ENCODE measurements at places on chromosomes 2 and 18. TPM values are rescaled to one million over a fixed set of nuclear protein-coding genes. Genes with fewer than 3 reads are reported as not detected.

SMYD1 gene
- not detected for total RNA-seq

PRKAG3 gene
- total RNA-seq, result not detected

ACADL gene
- not detected for total RNA-seq

NEU2 gene
- total RNA-seq, result not detected

CEP68 gene
- 24.1 TPM for total RNA-seq

POMC gene
- total RNA-seq, result 4.8 TPM

EIF2AK3 gene
- total RNA-seq, result 30.6 TPM

TUBA4B gene
- not detected for total RNA-seq

VWA3B gene
- not detected for total RNA-seq

CETN1 gene
- not detected for total RNA-seq

GRCh38 chr2:229445501-229446211 is 174.6 kb upstream of the PID1 start:
- no peak for DNase-seq

DNA sequence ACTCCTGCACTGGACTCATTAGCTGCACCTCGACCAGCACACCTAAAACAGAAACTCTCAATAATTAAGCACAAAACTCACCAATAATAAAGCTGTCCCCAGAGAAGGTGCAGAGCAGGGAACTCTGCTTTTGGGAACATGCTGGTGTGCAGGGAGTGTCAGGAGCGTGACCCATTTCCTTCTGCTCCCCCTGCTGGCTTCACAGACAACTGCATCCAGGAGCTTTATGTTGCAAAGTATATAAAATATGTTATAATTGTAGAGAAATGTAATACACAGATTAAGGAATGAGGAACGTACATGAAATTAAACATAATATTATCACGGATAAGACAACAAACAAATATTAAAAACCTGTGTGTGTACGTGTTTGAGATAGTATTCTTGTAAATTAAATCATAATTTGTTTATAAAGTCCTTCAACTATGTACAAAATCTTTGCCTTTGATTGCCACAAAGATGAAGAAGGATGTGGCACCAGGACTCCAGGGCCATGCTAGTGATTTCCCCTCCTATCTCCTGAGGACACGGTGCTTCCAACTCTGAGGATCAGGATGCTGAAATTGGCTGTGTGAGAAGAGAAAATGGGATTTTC is 68.6 kb upstream of the MAL start:
- DNase-seq, result peak; percentile 28

GRCh38 chr2:239009589-239009961 is 161.7 kb downstream of the TWIST2 start:
- no peak for DNase-seq

DNA sequence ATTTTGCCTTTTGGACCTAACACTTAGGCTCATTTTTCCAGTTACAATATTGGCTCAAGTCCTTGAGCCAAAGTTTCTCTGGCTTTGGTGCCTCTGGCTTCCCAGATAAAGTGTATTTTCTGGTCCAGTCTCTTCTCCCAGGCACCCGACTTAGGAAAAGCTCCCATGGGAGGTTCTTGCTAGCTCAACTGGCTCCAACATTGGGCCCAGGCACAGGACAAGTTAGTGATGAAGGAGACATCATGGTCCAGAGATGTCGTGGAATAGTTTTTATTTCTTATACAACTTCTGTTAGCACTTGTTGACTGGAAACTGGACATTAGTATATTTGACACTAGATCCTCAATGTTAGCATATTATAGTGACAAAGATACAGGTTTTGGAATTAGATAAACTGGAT is 8.2 kb upstream of the ZEB2 start:
- no peak for DNase-seq

- no peak for DNase-seq
Observed at GRCh38 chr18:23827681-23828080, 138.4 kb downstream of the LAMA3 start.

DNA sequence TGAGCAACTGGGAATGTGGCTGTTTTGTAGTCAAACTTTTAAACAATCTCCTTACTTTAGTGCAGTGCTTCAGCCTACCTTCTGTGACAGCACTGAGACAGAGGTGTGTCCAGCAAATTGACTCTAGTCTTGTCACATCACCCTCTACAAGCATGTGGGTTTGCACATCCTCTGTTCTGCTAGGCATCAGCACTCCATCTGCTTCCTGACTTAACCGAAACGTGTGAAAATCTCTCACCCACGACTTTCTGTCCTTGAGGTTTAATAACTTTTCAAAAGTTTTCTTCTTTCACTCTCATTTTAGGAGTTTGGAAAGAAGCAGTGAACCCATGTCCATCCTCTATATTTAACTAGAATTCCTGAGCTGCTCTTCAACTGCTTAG is 42.6 kb downstream of the TTR start:
- DNase-seq, result no peak

- DNase-seq, result no peak
Observed at GRCh38 chr18:5622905-5623304, 79.1 kb upstream of the EPB41L3 start.

GRCh38 chr2:182368996-182369395 is 57.8 kb downstream of the PDE1A start:
- no peak for DNase-seq

DNA sequence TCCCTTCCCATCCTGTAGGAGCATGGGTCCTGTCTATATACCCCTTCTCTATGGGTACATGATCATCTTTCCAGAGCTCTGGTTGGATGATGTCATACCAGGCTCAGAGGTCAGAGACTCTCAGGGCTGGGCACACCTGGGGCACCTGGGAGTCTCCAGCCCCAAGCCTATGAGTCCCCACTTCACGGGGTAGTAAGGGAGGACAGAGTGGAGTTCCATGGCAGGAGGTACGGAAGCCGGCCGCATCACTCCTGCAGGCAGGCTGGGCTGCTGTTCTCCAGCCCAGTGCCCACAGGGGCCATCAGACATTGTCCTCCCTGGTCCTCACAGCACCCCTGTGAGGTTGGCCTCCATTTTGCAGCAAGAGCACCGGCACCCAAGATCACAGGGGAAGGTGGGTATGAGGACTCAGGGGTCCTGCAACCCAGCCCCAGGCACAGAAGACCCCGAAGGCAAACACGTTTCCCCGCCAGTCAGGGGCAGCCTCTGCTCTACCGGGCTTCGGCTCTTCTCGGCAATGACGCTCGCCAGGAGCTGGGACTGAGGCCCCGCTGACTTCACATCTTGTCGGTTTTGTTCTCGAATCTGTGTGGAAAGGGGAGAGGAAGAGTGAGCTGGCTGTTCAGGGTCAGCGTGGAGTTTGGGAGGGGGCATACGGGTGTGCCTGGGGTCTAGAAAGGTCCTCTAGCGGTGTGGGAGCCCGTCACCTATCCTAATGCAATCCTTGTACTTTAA is 91.5 kb downstream of the ADD2 start:
- DNase-seq, result no peak

DNA sequence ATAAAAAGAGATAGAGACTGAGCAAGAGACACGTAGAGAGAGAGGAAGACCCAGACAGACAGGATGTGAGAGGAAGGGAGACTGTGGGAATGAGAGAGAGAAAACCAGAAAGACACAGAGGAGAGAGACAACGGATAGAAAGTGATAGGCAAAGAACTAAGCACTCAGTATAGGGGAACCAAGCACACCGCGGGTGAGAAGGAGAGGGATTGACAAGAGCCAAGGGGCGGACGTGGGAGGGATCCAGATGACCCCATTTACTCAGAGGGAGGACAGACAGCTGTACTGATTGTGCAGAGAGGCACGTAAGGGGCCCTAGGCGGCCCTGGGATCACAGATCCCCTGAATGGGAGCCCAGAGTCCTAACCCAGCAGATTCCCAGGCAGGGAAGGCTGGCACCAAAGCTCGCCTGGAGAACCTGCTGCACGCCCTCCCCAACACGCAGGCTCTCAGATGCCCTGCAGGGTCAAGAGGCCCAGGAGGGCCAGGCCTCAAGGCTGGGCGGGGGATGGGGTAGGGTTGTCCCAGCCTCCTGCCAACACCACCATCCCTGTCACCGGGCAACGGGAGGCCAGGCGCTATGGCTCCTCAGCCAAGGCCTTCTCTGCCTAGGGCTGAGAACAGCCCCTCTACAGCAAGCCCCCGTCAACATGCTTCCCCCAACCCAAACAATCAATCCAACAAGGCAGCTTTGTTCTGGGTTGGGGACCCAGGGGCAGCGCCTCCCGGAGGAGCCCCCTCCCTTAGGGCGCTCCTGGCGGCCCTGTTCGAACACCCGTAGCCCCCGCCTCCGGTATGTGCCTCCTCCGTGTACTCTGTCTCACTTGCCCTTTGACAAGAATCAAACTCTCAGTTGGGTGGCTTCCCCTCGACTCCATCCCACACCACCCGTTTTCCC is 579 bp downstream of the LOXL3 start:
- DNase-seq, result no peak

DNA sequence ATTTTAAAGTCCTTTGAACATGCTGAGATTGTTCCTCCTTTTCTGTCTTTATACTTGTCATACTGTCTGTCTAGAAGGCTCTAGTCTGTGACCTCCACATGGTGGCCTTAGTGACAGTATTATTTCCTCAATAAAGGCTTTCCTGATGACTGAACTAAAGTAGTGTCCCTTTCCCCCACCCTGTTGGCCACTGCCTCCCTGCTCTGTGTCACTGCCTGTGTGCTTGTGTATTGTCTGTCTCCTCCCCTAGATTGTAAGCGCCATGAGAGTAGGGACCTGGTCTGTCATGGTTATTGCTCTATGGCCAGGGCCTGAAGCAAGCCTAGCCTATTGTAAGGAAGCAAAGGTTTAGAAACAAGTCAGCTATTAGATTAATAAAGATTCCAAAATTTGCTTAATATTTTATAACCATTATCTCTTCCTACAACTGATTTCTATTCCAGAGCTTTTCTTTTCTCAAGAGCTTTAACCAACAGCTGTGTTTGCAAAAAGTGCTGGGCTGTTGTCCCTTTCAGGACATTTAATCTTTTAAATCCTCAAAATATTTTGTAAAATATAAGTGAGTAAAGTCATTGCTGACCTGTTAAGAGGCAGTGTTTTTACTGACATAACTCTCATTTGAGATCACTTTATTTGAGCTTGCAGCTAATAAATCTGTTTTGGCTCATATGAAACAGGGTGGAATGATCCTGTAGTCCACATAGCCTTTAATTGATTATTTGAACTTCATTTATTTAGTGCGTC is 35.5 kb downstream of the DIS3L2 start:
- DNase-seq, result no peak

GRCh38 chr18:47250391-47251046 is 941 bp downstream of the SKOR2 start:
- no peak for DNase-seq

DNA sequence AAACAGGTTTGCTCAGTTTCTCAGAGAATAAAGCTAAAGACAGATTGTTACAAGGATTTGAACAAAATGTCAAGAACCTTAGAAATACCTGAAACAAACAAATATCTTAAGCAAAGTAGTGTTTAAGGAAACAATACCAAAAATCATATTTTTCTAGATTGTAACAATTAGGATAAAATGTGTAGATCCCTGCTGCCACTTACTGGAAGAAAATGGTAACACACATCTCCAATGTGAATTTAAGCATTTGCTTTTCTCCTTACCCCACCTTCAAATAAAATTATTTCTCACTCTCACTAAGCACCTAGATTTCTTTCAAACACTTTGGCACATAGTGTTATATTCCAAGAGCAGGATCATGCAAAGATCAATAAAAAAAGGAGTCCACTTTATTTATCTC is 34.9 kb downstream of the SUCLG1 start:
- DNase-seq, result no peak

DNA sequence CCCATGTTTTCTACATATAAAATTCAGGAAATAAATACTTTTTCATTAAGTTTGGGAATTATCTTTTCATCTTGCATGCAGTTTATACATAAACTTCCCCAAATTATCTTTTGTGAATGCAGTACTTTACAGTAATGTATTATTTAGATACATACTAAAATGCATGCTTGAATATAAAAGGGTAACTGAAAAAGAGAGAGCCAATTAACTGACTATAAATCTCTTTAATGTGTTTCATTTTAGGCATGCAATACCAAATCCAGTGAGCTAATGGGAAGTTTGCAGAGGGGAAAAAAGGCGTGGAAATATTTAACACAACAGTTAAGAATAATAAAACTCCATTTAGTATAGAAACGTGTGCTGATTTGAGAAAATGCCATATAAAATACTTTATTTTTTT is 39.2 kb downstream of the COL4A4 start:
- no peak for DNase-seq

DNA sequence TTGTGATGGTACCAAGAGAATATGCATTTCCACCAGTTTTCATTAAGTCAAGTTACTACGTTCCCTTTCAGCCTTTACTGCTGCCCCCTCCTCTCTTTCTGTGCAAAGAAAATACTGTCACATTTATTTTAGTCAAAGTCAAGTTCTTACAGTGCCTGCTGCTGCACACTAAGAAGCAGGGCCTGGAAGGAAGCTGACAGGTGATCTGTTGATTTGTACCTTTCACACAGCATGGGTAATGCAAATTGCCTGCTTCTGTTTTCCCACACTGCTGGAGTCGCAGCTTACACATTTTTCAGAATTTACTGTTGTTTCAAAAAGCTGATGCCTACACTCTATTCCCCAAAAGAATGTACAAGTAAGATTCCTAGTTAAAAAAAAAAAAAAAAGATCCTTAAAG is 48.7 kb upstream of the CD226 start:
- DNase-seq, result no peak

DNA sequence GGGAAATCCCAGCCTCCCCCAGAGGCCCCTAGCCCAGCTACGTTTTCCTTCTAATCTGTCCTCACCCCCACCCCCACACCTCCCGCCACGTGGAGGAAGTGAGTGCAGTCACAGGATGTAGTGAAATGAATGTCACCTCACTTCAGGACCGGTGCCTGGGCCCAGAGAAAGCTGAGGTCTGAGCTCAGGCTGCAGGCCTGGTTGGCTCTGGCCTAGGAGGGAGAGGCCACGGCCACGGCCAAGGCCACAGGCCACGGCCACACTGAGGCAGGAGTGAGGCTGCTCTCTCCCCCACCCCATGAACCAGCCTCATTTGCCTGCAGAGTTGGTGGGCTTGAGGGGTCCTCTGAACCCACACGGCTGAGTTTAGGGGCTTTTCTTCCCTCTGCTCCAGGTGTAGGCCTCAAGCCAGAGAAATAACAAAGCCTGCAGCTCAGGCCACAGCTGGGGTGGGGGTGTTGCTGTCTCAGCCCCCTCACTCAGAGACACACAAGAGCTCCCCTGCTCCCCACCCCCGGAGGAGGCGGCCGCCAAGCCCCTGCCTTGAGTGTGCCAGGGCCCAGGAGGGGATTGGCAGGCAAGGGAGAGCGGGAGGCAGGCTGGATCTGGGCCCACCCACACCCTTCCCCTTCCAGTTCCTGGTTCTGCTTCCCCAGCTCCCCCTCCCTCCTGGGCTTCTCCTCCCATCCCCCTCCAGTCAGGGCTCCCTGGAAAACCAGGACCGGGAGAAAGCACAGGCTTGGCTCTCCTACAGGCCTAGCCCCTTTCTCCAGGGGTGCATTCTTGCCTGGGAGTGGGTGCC is 27.0 kb downstream of the DNMT3A start:
- DNase-seq, result peak; percentile 56

- no peak for DNase-seq
Observed at GRCh38 chr2:156810094-156810493, 373.9 kb downstream of the GPD2 start.
